Small intestine (tissue), 16 donors: ENCODE measurements at places on chromosomes 3 and 15.

GRCh38 chr15:41937568-41937923 lies 34.8 kb downstream of the EHD4 start:
- H3K4me1 ChIP-seq: peaks cover 21% of the 10 kb centered on the region
- H3K36me3 ChIP-seq: peaks cover 2% of the 10 kb centered on the region
- no peak overlapping the region for H3K4me3 ChIP-seq
- no peaks in the 10 kb centered on the region for H3K27me3 ChIP-seq

GRCh38 chr3:44398853-44399252 lies 60.3 kb downstream of the TCAIM start:
- no peaks in the 10 kb centered on the region for H3K27me3 ChIP-seq
- H3K4me1 ChIP-seq: no peaks in the 10 kb centered on the region
- no peak overlapping the region for H3K27ac ChIP-seq
- no peak for DNase-seq
- peaks cover 4% of the 10 kb centered on the region for H3K36me3 ChIP-seq
- no peak overlapping the region for H3K4me3 ChIP-seq

DNA sequence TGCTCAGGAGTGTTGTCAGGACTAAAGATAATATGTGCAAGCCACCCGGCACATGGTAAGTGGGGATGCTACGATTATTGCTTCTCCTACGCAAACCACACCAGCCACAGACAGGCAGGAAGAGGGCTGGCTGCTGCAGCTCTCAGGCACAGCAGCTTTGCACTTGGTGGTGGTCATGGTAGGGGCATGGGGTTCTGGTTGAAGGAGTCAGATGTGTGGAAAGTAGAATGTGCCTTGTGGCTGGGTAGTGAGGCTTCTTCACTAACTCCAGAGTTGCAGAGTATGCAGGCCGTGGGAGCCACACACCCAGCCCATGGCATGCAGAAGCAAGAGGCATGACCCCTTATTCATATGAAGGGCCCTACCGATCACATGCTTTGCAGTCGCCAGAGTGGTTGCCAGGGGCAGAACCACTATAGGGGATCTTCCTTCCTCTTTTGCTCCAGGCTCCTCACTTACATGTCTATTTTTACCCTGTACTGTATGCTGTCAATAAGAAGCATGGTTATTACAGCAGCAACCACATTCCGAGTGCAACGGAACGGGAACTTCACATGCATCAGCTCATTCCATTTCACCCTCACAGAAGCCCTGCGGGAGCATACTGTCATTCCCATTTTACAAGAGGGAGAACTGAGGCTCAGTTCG lies 59.2 kb upstream of the HERC1 start:
- peaks cover 7% of the 10 kb centered on the region for H3K4me1 ChIP-seq
- no peaks in the 10 kb centered on the region for H3K36me3 ChIP-seq
- no peak overlapping the region for H3K4me3 ChIP-seq
- DNase-seq: no peak
- H3K27ac ChIP-seq: peak overlapping the region; percentile 18

GRCh38 chr3:62718515-62719320 lies 156.5 kb downstream of the CADPS start:
- H3K36me3 ChIP-seq: no peaks in the 10 kb centered on the region
- H3K4me1 ChIP-seq: no peaks in the 10 kb centered on the region
- H3K4me3 ChIP-seq: no peak overlapping the region
- no peak overlapping the region for H3K27ac ChIP-seq
- no peak for DNase-seq
- H3K27me3 ChIP-seq: no peaks in the 10 kb centered on the region

- H3K27me3 ChIP-seq: no peaks in the 10 kb centered on the region
- no peak overlapping the region for H3K27ac ChIP-seq
- no peaks in the 10 kb centered on the region for H3K36me3 ChIP-seq
Observed at GRCh38 chr3:134974624-134975023, 179.6 kb downstream of the EPHB1 start.

DNA sequence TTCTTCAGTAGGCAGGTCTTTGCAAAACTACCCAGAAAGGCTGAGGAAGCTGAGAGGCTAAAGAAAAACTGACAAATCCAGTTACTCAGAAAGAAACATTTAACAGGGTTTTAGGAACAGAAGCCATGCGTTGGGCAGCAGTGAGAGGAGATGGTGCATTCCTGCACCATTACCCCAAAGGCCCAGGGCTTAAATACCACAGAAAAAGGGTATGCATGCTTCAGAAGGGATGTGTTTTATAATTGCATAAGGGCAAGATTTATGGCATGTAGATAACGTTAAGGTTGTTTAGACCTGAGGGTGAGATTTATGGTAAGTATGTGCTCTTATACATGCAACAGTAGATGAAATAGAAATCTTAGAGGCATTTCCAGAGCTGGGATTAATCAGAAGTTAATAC lies 10.0 kb downstream of the C3orf52 start:
- no peaks in the 10 kb centered on the region for H3K36me3 ChIP-seq
- no peaks in the 10 kb centered on the region for H3K27me3 ChIP-seq
- DNase-seq: peak; percentile 11
- peaks cover 23% of the 10 kb centered on the region for H3K4me1 ChIP-seq
- no peak overlapping the region for H3K27ac ChIP-seq

GRCh38 chr3:186060222-186060621 lies 48.7 kb downstream of the ETV5 start:
- no peak overlapping the region for H3K27ac ChIP-seq
- H3K36me3 ChIP-seq: no peaks in the 10 kb centered on the region
- DNase-seq: no peak
- H3K4me1 ChIP-seq: no peaks in the 10 kb centered on the region
- no peak overlapping the region for H3K4me3 ChIP-seq
- no peaks in the 10 kb centered on the region for H3K27me3 ChIP-seq

DNA sequence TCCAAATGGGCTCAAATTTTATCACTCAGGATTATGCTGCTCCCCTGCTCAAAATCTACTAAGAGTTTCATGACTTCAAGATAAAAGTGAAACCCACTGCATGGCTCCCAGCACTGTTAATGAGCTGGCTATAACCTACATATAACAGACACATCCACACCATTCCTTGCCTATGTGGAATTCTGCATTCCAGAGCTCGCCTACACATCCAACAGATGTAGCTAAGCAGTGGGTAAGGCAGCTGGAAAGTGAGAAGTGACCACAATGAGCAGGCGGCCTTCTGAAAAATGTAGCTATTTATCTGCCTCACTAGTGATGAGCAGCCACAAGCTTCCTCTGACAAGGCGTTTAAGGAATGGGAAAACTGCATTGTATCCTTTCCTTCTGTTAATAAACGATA lies 92.0 kb upstream of the TRIM42 start:
- no peak overlapping the region for H3K4me3 ChIP-seq
- no peaks in the 10 kb centered on the region for H3K36me3 ChIP-seq
- H3K27ac ChIP-seq: no peak overlapping the region

- peaks cover 3% of the 10 kb centered on the region for H3K4me1 ChIP-seq
- no peaks in the 10 kb centered on the region for H3K27me3 ChIP-seq
- H3K36me3 ChIP-seq: peaks cover 53% of the 10 kb centered on the region
- DNase-seq: no peak
Observed at GRCh38 chr3:195731356-195731905, 10.7 kb downstream of the MUC20 start.

- H3K4me1 ChIP-seq: no peaks in the 10 kb centered on the region
- H3K36me3 ChIP-seq: no peaks in the 10 kb centered on the region
- H3K4me3 ChIP-seq: no peak overlapping the region
Observed at GRCh38 chr3:69129531-69129930, 7.1 kb upstream of the LMOD3 start.

- no peak overlapping the region for H3K27ac ChIP-seq
- no peaks in the 10 kb centered on the region for H3K4me1 ChIP-seq
- no peak overlapping the region for H3K4me3 ChIP-seq
- DNase-seq: no peak
- no peaks in the 10 kb centered on the region for H3K36me3 ChIP-seq
Observed at GRCh38 chr15:24696842-24697241, 21.3 kb downstream of the NPAP1 start.

- H3K36me3 ChIP-seq: no peaks in the 10 kb centered on the region
- no peak overlapping the region for H3K4me3 ChIP-seq
- no peak for DNase-seq
- no peak overlapping the region for H3K27ac ChIP-seq
Observed at GRCh38 chr3:161323926-161324621, 47.2 kb downstream of the SPTSSB start.

DNA sequence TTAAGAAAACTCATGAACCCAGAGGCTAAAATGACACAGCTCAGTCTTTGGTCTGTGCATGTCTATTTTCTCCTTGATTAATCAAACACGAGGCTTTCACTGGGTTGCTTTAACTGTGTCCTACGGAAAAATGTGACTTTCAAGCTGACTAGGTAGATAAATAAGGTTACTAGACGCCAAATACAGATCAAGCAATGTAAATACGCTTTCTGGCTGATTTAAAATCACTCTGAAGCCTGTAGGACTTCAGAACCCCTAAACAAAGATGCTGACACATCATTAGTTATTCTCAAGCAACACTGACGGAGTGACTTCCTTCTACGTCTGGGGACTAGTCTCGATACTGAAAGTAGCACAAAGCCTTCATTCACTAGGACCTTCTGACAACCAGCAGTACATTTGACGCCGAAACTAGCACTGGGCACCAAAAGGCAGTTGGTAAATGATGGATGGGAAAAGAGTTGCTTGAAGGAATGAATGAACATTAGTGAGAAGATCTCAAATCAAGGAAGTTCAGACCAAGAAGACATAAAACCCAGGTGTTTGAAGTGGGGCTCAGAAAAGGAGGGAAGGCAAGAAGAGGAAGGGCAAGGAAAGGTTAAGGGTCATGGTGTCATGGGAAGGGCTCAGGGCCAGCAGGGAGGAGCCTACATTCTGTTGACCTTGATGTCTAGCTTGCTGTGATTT lies 67.1 kb upstream of the CDV3 start:
- no peaks in the 10 kb centered on the region for H3K27me3 ChIP-seq
- no peak overlapping the region for H3K4me3 ChIP-seq
- H3K36me3 ChIP-seq: no peaks in the 10 kb centered on the region

- DNase-seq: peak; percentile 36
- H3K27ac ChIP-seq: no peak overlapping the region
Observed at GRCh38 chr15:69562564-69562963, 109.9 kb downstream of the RPLP1 start.

DNA sequence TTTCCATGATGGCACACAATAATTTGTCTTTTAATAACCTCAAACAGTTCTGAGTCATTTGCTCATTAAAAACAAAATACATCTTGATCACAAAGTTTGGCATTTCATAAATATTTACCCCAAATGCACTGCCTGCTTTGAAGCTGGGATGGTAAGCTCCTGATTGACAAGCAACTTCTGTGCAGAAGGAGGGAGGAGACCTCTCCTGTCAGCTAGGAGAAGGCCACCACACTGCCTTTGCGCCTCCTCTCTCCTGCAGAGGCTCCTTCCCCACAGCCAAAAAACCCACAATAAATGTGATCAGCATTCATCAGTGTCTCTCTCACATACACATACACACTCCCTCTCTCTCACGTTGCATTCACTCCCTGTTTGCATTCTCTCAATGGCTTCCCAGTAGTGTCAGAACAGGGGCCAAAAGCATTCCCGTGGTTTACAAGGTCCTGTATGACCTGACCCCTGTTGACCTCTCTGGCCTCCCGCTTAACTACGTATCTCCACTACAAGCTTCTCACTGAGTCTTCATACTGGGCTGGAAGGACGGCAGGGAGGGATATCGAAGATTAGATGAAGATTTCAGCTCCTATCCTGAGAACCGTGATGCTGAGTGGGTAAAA lies 216.4 kb downstream of the FOXP1 start:
- H3K36me3 ChIP-seq: no peaks in the 10 kb centered on the region
- H3K27ac ChIP-seq: no peak overlapping the region
- H3K27me3 ChIP-seq: no peaks in the 10 kb centered on the region
- peaks cover 7% of the 10 kb centered on the region for H3K4me1 ChIP-seq
- H3K4me3 ChIP-seq: no peak overlapping the region

DNA sequence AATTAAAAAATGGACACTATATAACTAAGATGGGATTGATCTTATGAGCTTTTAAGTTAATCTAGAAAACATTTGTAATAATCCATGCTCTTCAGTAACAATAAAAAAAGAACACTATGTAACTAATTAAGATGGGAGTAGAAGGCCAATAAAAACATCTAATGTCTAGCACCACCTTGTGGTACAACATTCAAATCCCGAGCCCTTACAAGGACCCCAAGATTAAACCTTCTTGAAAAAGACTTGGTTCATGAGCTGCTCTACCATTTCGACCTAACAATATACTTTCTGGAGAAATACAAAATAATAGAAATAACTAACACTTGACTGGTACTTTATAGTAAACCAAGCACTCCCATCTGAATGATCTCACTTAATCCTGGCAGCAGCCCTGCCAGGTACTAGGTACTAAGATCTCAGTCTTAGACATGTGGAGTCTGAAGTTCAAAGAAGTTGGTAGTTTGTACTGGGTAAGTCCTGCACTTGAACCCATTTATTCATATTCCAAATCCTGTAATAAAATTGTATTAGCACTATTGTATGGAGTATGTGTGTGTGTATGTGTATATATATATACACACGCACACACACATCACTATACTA lies 21.8 kb downstream of the METTL6 start:
- H3K27ac ChIP-seq: no peak overlapping the region
- H3K36me3 ChIP-seq: no peaks in the 10 kb centered on the region
- H3K27me3 ChIP-seq: no peaks in the 10 kb centered on the region
- H3K4me3 ChIP-seq: no peak overlapping the region
- H3K4me1 ChIP-seq: no peaks in the 10 kb centered on the region

DNA sequence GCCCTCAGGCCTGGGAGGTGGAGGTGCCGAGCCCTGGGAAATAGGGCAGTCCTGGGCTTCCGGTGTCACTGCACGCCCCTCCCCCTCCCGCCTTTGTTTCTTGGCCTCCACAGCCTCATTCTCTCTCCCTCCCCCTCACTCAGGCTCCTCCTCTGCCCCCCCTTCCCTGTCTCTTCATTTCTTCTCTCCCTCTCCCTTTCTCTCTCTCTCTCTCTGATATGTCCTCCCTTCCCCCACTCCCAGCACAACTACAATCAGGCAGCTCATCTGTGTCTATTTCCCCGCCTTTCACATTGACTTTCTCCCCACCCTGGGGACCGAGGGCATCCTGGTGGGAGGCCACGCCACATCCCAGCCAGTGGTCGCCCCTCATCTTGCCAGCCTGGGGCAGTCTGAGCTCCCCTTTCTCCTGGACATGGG lies 40.2 kb downstream of the IDH2 start:
- peaks cover 24% of the 10 kb centered on the region for H3K4me1 ChIP-seq
- no peaks in the 10 kb centered on the region for H3K27me3 ChIP-seq
- H3K27ac ChIP-seq: peak overlapping the region; percentile 74
- no peak overlapping the region for H3K4me3 ChIP-seq

DNA sequence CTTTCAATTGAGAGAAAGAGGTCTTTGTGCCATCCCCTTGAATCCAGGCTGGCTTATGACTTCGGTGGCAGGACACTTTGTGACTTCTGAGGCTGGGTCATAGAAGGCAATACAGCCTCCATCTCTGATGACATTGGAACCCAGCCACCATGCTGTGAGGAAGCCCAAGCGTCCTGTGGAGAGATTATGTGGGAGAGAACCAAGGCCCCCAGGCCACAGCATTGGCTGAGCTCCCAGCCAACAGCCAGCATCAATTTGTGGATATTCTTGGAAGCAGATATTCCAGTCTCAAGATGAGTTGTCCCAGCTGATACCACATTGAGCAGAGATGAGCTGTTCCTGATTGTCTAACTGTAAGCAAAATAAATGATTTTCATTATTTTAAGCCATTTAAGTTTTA lies 12.7 kb upstream of the XIRP1 start:
- peaks cover 12% of the 10 kb centered on the region for H3K27me3 ChIP-seq
- H3K36me3 ChIP-seq: no peaks in the 10 kb centered on the region
- no peak overlapping the region for H3K4me3 ChIP-seq
- H3K4me1 ChIP-seq: peaks cover 3% of the 10 kb centered on the region
